Stimulated activated CD4-positive, alpha-beta T cell treated with anti-CD3 and anti-CD28 coated beads, Interleukin-1b, Interleukin-23, amount 100 ng/mL, for 1 hour (primary cell): ENCODE measurements at places on chromosomes 5 and 9.

- DNase-seq = no peak
Measured at GRCh38 chr9:111527347-111527746, 2.4 kb downstream of the ZNF483 start.

DNA sequence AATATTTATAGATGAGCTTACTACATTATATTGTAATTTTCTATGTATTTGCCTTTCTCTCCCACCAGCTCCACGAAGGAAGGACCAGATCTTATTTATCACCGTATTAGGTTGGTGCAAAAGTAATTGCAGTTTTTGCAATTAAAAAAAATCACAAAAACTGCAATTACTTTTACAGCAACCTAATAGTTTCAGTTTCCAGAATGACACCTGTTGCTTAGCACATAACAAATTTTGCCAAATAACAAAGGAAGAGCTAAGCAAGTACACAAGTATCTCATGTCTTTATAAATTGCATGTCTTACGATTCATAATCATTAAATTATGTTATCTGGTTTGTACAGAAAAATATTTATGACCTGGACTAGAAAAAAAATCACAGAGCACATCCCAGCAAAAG, 45.9 kb downstream of the AGXT2 start:
- no peak for DNase-seq

GRCh38 chr5:113212244-113212920, 222.4 kb downstream of the TSSK1B start:
- DNase-seq = no peak

- DNase-seq = no peak
Measured at GRCh38 chr5:120327180-120327579, 136.9 kb upstream of the PRR16 start.

- no peak for DNase-seq
Measured at GRCh38 chr5:35860686-35861085, 4.0 kb downstream of the IL7R start.

- DNase-seq = no peak
Measured at GRCh38 chr5:102747386-102748166, 7.5 kb upstream of the PAM start.

GRCh38 chr9:11551106-11551505, 938.3 kb upstream of the PTPRD start:
- DNase-seq = no peak

- DNase-seq = no peak
Measured at GRCh38 chr9:32926911-32927310, 74.5 kb downstream of the APTX start.

- DNase-seq = no peak
Measured at GRCh38 chr5:104347119-104347708, 784.6 kb upstream of the NUDT12 start.

- no peak for DNase-seq
Measured at GRCh38 chr9:79617395-79617794, 45.6 kb downstream of the TLE4 start.
